ENCODE measurements at places on chromosomes 5 and 9. TPM values are rescaled to one million over a fixed set of nuclear protein-coding genes. Genes with fewer than 3 reads are reported as not detected.

- no peak overlapping the region for H3K4me3 ChIP-seq
- DNase-seq, result peak; percentile 74
- H3K27ac ChIP-seq, result no peak overlapping the region
- no peaks in the 10 kb centered on the region for H3K27me3 ChIP-seq
- H3K4me1 ChIP-seq, result peaks cover 6% of the 10 kb centered on the region
These were observed 6.3 kb downstream of the TESK1 start for GRCh38 chr9:35611230-35611797.

GRCh38 chr9:109953813-109954497, 174.0 kb downstream of the PALM2AKAP2 start:
- no peak overlapping the region for H3K4me3 ChIP-seq
- H3K27ac ChIP-seq, result no peak overlapping the region
- H3K4me1 ChIP-seq, result peaks cover 6% of the 10 kb centered on the region
- H3K36me3 ChIP-seq, result no peaks in the 10 kb centered on the region
- no peaks in the 10 kb centered on the region for H3K27me3 ChIP-seq
- DNase-seq, result no peak

- no peaks in the 10 kb centered on the region for H3K27me3 ChIP-seq
- no peak for DNase-seq
- H3K4me3 ChIP-seq, result no peak overlapping the region
- no peak overlapping the region for H3K27ac ChIP-seq
These were observed 277.6 kb upstream of the EFNA5 start for GRCh38 chr5:107948377-107948776.

DNA sequence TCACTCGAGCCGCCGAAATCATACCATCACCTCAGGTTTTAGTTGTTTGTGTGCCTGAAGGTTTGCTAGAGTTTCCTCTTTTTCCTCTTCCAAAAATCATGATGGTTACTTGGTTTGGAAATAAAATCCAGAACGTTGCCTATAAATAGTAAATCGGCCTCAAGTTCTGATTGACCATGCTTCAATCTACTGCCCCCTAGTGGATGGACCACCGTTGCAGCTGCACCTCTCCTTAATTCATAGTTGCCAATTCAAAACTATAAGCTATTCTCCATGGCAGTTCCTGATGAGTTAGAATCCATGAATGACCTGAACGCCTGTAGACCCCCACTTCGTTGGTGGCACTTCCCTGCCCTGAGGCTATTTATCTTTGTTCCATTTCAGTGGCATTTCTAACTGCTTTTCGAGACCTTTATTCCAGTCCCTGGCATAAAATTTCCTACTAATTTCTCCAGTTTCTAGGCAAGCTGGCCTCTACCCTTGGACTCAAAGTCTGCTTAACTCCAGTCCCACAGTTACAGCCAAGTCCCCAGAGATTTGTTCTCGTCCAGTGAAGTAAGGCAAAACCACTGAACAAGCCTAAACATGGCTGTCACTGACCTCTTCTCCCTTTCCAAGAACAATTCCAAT, 422.6 kb downstream of the EFNA5 start:
- peak; percentile 25 for DNase-seq
- no peak overlapping the region for H3K4me3 ChIP-seq
- H3K27me3 ChIP-seq, result peaks cover 3% of the 10 kb centered on the region
- H3K4me1 ChIP-seq, result no peaks in the 10 kb centered on the region

DNA sequence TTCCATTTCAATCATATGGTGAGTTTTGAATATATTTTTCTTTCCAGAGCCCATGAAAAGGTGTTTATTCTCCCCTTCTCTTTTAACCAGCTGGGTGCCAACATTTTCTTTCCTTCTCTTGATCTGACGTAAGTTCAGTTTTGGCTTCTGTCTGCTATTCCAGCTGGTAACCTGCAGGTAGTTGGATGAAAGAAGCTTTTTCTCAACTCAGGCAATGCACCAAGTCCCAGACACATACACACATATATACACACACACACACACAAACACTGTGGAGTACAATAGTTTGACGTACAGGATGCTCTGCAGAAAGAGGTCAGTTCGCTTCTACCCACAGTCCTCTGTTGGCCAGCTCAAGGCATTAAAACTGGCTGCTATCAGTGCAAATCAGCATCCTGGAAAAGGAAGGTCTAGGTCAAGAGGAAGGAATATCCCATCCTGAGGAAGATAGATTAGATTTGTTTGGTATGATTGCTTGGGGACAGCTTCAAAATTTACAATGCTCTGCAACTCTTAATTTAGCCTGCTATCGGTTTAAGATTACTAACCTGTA, 214.3 kb upstream of the SEMA6A start:
- H3K36me3 ChIP-seq, result no peaks in the 10 kb centered on the region
- no peak overlapping the region for H3K4me3 ChIP-seq
- no peaks in the 10 kb centered on the region for H3K27me3 ChIP-seq
- DNase-seq, result no peak
- no peaks in the 10 kb centered on the region for H3K4me1 ChIP-seq

DNA sequence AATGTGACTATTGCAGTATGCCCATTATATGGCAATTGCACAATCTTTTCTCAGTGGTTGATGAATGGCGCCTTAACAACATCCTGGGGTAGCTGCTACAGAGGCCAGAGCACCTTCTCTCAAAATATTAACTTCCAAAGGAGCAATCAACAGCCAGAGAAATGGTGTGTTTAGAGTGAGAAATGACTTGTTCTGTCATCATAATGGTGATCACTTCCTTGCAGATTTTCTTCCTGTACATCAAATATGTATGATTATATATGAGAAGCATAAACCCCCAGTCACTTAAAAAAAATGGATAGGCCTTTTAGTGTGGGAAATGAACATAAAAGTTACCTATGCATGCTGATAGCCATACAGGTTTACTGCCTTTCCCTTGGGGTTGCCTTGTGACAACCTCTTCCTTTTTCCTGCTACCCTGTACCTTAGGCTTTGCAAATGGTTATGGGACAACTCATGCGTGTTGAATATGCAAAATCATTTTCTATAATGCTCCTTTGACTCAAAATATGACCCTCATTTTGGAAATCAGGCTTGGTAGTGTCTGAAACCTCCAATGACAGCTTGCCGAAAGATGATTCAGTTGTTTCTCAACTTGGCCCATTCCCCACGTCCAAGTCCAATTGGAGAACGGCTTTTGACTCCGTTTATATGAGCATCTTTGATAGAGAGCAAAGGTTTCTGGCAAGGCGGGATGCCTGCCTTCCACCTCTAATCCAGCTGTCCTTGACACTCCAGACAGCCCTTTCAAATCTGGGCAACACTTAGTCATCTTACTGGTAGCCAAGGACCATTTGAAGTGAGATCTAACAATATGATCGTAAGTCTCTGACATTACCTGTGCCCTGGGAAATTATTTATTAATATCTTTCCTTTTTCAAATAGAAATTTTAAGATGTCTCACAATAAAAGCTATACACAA, 69.3 kb downstream of the SLC1A1 start:
- H3K36me3 ChIP-seq, result 0 out of 2 replicates have a peak, but pooled peaks cover 2% of the 10 kb centered on the region
- H3K27me3 ChIP-seq, result no peaks in the 10 kb centered on the region
- no peak for DNase-seq
- no peak overlapping the region for H3K27ac ChIP-seq
- H3K4me3 ChIP-seq, result no peak overlapping the region

GRCh38 chr5:129945028-129945427, 40.8 kb downstream of the CHSY3 start:
- no peaks in the 10 kb centered on the region for H3K27me3 ChIP-seq
- H3K4me3 ChIP-seq, result no peak overlapping the region
- peaks cover 6% of the 10 kb centered on the region for H3K4me1 ChIP-seq
- H3K36me3 ChIP-seq, result no peaks in the 10 kb centered on the region
- H3K27ac ChIP-seq, result no peak overlapping the region

DNA sequence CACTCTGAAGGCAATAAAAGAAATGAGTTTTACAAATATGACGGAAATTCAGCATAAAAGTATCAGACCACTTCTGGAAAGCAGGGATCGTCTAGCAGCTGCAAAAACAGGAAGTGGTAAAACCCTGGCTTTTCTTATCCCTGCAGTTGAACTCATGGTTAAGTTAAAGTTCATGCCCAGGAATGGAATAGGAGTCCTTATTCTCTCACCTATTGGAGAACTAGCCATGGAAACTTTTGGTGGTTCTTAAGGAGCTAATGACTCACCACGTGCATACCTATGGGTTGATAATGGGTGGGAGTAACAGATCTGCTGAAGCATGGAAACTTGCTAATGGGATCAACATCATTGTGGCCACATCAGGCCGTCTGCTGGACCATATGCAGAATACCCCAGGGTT, 93.5 kb upstream of the RGMB start:
- no peaks in the 10 kb centered on the region for H3K27me3 ChIP-seq
- H3K36me3 ChIP-seq, result no peaks in the 10 kb centered on the region
- H3K4me3 ChIP-seq, result no peak overlapping the region

DNA sequence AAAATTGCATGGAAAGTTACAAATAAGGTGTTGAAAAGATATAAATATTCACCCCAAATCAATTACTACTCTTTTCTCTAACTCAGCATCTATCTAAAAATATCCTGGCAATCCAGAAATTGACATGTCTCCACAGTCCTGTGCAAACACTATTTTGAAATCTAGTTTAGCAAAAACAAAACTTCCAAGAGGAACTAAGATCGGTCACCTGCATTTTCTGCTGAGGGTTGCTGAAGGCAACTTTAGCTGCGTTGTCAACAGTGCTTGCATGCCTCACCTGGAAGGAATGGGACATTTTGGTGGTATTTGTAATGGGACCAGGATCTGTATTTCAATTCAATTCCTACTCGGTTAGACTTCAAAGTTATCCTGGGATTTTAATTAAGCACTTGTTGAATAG, 398.3 kb downstream of the NTRK2 start:
- no peak for DNase-seq
- no peak overlapping the region for H3K27ac ChIP-seq
- H3K27me3 ChIP-seq, result no peaks in the 10 kb centered on the region
- H3K4me3 ChIP-seq, result no peak overlapping the region
- H3K36me3 ChIP-seq, result no peaks in the 10 kb centered on the region

DNA sequence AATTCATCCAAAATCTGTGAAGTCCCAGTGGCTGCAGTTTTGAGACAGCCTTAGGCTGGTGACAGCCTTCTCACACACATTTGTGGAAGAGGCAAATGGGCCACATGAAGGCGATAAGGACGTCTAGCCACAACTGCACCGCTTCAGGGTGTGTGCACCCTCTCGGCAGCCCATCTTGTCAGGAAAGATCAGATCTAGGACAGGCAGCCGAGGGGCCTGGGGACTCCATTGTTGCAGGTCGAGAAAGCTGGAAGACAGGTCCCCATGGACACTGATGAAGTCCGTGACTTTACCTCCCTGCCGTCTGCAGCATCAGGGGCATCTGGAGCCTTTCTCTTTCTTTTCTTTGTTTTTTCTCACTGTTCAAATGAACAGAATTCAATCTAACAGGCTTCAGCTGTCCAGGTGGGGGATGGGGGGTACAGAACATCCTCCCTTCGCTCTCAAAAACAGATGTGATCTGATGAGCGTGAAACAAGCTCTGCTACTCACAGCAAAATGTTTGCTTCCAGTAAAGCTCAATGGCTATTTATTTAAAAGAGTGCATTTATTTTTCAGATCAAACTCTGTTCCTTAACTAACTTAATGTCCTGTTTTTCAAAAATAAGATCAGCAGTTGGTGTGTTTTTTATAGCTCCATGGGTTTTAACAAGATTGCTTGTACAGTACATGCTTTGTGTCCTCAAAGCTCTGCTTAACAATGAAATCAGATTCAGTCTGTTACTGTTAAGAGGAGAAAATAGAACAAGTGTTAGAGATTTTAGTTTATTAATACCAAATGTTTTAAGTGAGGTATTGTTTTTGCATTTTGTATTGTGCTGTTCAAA, 111.8 kb upstream of the OTULINL start:
- no peak overlapping the region for H3K4me3 ChIP-seq
- H3K27me3 ChIP-seq, result no peaks in the 10 kb centered on the region
- no peak for DNase-seq

DNA sequence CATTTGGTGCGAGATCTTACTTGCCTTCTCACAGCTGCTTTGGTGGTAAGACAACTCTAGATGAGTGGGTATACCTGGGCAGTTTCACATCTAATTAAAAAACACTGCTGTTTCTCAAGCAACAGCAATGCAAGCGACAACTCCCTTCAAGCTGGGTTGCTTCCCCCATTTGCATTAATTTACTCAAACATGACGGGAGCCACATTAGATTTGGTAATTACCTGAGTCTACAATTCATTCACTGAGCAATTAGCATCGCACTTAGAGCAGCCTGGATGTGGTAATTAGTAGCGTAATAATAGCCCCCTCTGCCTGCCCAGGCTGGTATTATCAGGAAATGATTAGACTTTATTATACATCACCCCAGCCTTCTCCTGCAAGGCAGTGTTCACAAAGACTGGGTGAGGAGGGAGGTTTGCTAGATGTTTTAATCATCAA, 73.4 kb downstream of the FBXO38 start:
- H3K27me3 ChIP-seq, result no peaks in the 10 kb centered on the region
- DNase-seq, result peak; percentile 21
- H3K36me3 ChIP-seq, result no peaks in the 10 kb centered on the region
- no peak overlapping the region for H3K27ac ChIP-seq
- no peaks in the 10 kb centered on the region for H3K4me1 ChIP-seq

- H3K27ac ChIP-seq, result no peak overlapping the region
- peaks cover 77% of the 10 kb centered on the region for H3K4me1 ChIP-seq
- peak; percentile 14 for DNase-seq
These were observed 343.7 kb downstream of the EBF1 start for GRCh38 chr5:158755986-158756385.

- no peaks in the 10 kb centered on the region for H3K27me3 ChIP-seq
- H3K36me3 ChIP-seq, result no peaks in the 10 kb centered on the region
- no peak overlapping the region for H3K4me3 ChIP-seq
- no peak overlapping the region for H3K27ac ChIP-seq
- H3K4me1 ChIP-seq, result peaks cover 12% of the 10 kb centered on the region
These were observed 67.8 kb downstream of the MED27 start for GRCh38 chr9:132011896-132012295.

DNA sequence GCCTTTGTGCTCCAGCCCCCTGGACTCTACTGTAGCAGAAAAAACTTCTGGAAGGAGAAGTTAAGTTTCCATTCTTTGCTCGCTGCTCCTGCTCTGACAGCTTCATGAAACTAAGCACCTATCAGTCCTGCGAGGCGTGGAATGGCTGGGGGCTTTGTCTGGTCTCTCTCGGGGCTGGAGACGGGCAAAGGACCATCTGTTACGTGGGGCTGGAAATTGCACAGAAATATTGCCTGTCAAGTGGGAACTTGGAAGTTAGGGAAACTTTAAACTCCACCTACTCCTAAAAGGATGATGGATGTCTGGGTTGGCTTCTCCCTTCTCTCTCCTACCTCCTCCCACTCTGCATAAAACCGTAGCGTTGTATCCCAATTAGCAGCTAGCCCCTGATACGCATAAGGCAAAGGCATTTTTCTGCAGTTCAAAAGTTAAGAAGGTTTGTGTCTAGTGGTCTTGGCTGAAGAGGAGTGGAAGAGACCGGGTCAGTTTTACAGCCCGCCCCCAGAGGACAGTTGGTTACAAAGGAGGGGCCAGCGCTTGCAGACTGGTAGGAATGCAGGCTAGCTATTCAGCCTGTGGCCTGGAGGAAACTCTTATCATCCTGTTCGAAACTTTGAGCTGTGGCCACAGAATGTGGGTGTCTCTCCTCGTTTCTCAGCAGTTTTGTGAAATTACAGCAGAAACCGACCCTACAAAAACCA, 1.3 kb downstream of the FBXL7 start:
- DNase-seq, result peak; percentile 91
- no peaks in the 10 kb centered on the region for H3K36me3 ChIP-seq
- peak overlapping the region; percentile 67 for H3K27ac ChIP-seq
- H3K4me1 ChIP-seq, result peaks cover 7% of the 10 kb centered on the region

NFIB gene
- 5.3 TPM for total RNA-seq

TXNDC8 gene
- not detected for total RNA-seq
